ENCODE measurements at places on chromosomes 1 and 21.
A peak's percentile ranks its signal among the peaks of the same experiment; 100 is the strongest.

DNA sequence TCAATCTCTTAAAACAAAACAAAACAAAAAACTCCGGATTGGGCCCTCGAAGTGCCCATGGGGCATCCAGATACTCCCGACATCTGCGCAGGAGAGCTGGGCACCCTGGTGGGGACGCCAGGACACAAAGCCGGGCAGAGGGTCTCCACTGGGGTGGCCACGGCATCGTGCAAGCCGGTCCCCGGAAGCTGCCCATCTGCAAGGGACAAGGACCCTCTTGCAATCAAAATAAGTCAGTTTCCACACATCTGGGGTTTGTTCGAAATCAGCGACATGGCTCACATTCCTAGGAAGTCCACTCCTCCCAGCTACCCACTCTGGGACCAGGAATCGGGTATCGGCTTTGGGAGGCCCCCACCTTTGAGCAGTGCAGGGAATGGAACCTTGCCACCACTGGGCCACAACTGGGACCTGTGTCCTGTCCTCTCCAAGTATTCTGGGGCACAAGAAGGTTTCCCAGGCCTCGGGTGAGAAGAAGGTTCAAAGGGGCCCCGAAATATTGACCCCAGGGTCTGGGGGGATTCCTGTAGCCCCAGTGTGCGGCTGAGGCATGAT lies 4.6 kb upstream of the PRDM16 start:
- no peak for DNase-seq

DNA sequence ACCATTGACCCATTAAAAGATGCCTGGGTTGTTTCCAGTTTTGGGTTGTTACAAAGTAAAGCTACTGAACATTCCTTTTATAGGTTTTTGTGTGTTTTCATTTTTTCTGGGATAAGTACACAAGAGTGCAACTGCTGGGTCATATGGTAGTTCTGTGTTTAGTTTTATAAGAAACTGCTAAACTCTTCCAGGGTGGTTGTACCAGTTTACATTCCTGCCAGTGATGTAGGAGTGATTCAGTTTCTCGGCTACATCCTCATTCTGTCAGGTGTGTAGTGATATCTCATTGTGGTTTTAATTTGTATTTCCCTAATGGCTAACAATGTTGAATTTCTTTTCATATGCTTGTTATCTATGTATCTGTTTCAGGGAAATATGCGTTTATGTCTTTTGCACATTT lies 58.5 kb upstream of the DNAJC6 start:
- no peak for DNase-seq

DNA sequence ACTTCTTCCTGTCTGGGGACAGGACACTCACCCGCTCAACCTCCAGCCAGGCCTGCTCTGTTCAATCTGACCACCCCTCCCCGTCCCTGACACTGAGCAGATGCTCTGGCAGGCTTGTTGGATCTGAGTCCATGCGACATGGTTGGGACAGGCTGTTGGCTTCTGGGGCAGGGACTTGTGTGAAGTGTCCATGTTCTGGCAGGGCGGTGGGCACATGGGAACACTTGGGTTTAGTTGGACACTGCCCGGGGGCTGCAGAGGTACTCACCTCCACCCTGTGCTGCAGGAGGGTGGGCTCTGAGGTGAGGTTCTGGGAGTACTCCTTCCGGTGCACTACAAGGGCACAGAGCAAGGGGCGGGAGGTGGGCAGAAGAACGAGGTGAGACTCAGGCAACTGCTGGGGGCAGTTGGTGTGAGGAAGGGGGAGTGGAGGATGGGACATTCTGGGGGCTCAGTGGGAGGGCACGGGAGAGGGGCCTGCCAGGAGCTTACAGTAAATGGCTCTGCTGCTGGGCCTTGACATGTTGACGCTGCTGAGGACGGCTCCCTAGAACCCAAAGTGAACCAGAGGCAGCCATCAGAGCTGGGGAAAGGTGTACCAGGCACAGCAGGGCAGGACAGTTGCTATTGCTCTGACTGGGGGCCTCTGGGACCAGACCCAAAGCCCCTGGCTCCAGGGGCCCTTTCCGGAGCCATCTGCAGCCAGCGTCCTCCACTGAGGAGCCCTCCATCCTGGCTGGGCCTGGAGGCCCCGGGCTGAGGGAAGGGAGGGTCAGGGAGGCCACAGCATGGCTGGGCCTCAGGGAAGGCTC lies 2.3 kb downstream of the EPS8L3 start:
- DNase-seq, result no peak

DNA sequence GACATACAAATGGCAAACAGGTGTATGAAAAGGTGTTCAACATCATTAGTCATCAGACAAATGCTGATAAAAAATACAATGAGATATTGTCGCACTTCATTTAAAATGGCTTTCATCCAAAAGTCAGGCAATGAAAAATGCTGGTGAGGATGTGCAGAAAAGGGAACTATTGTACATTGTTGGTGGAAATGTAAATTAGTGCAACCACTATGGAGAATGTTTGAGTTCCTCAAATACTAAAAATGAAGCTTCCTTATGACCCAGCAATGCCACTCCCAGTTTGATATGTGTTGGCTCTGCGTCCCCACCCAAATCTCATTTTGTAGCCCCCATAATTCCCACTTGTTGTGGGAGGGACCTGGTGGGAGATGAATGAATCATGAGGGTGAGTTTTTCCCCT lies 309.7 kb upstream of the ZRANB2 start:
- no peak for DNase-seq

DNA sequence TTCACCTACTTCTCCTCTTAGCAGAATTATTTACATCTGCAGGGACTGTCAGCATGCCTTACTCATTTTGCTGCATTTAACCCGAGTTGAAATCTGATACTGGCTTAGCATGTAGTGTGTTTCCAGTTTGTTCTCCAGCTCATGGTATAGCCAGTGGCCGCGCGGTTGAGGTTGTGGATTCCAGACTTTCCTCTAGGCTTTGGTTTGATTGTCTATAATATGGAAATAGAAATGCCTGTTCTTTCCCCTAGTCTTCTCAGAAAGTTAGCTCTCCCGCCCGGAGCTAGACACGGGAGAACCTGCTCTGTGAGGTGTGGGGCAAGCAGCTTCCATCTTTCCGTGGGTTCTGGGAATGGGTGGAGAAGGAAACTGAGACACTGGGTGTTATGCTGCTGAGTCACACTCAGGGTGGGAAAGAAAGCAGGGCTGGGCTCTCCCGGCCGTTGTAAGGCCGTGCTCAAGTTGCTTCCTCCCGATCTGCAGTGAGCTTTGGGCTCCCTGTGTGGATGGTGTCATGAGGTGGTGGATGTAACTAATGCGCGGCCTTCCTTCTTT lies 206.8 kb upstream of the TMEM51 start:
- no peak for DNase-seq

DNA sequence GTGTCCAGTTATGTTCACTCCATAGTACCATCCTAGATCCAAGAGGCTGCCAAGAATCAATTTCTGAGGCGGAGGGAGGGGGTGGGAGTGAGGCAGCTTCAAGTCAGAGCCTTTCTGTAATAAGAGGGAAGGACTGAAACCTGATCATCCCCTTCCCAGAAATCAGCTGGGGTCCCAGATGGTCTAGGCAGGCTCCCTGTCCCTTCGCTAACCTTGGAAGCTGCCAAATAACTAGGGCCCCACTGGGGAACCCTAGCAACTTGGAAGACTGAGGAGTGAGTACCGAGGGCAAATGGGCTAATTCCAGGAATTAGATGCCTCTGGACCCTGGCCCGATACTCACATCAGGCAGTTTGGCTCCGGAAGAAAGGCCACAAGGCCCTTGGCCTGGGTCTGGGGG lies 113.3 kb downstream of the NAV1 start:
- DNase-seq, result no peak

- no peak for DNase-seq
These were observed 18.9 kb downstream of the TNNT2 start for GRCh38 chr1:201358596-201358995.

DNA sequence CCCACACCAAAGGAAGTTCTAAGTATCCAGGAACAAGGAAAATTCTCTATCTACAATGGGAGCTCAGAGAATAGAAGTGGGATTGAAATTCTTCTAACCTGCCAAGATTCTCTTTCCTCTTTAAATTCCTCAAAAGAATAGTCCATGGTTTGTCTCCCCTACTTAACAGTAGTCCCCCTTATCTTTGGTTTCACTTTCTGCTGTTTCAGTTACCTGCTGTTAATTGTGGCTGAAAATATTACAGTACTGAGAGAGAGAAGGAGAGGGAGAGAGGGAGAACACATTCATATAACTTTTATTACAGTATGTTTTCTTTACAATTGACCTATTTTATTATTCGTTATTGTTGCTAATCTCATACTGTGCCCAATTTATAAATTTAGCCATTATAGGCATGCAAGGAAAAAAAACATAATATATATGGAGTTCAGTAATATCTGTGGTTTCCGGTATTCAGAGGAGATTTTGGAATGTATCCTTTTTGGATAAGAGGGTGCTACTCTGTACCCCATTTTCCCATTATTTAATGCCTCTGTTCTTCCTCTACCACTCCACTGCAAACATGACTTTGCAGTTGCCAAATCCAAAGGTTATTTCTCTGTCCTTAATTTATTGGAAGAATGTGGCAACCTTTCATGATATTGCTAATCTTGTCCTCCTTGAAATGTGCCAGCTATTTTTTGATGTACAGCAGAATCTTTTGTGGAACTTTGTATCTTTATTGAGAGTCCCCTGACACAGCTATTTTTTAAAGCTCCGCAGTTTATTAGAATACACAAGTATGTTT lies 68.0 kb downstream of the USP25 start:
- no peak for DNase-seq

GRCh38 chr1:89725011-89725370 lies 92.1 kb downstream of the LRRC8C start:
- peak; percentile 92 for DNase-seq

- DNase-seq, result no peak
These were observed 6.8 kb downstream of the ETV3L start for GRCh38 chr1:157092831-157093230.
